ENCODE measurements at places on chromosomes 7 and 10.

- no peak for DNase-seq
These were observed 380.7 kb downstream of the RPS24 start for GRCh38 chr10:78414380-78414779.

DNA sequence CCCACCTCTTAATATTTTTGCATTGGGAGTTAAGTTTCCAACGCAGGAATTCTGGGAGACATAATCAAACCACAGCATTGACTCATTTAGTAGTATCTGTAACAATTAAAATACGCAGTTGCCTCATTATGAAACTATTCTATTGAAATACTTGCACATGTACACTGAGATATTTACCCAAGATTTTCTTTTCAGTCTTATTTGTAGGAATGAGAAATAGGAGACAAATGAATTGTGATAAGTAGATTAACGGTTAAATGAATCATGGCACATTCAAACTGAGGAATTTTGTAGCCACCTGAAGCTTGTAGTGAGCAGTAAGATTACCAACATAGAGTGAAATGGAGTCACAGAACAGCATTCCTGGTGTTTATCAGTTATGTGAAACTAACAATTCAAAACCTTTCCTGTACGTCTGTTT, 18.1 kb downstream of the RP9 start:
- DNase-seq: peak; percentile 55

DNA sequence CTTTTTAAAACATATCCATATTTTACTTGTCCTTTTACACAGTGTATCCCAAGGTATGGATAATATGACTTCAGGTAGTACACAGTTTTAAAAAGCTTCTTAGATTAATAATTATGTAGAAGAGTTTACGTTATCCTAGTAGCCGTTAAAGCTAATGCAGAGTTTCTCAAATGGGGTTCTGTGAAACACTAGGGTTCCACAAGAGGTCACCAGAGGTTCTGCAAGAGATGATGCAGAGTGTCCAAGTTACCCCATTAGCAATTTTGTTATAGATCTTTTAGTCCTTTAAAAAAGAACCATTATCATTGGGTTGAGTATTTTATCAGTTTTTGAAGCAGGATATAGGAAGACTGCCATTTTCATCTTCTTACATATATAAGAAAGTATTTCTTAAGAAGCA, 298.9 kb upstream of the HPS1 start:
- no peak for DNase-seq

GRCh38 chr7:134789967-134790685, 10.7 kb downstream of the CALD1 start:
- DNase-seq: peak; percentile 85

- peak; percentile 74 for DNase-seq
These were observed 68.4 kb downstream of the RALA start for GRCh38 chr7:39691821-39692220.

DNA sequence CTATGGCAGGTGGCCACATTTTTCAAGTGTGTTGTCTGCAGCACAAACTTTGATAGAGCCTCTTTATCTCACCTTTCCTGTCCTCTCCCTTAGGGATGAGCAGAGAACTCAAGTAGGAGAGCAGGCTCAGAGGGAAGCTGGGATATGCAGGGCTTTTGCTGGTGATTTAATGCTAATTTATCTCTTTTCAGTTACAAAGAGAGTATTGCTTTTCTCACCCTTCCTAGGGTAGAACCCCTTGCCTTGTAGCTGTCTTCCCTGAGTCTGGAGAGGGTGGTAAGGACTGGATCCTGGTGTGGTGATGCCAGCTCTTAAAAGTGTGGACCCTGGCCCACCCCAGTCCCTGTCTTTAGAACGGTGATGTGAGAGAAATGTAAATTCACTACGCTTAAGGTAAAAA, 1061.4 kb downstream of the TYW1 start:
- no peak for DNase-seq

DNA sequence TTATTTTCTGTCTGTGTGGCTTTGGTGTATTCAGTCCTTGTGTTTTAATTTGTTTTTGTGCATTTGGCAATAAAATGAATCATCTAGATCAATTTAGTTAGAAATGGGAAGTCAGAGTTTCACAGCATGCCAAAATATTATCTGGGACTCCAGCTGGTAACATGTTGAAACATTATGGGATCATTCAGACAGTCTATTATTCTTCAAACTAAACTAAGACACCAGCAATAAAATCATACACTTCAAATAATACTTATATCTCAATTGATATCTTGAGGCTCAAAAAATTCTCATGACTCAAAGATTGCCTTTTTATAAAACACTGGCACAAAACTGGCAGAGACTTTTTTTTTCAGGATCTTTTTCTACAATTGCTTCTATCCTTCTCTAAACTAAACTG, 5.8 kb upstream of the RP9 start:
- no peak for DNase-seq

DNA sequence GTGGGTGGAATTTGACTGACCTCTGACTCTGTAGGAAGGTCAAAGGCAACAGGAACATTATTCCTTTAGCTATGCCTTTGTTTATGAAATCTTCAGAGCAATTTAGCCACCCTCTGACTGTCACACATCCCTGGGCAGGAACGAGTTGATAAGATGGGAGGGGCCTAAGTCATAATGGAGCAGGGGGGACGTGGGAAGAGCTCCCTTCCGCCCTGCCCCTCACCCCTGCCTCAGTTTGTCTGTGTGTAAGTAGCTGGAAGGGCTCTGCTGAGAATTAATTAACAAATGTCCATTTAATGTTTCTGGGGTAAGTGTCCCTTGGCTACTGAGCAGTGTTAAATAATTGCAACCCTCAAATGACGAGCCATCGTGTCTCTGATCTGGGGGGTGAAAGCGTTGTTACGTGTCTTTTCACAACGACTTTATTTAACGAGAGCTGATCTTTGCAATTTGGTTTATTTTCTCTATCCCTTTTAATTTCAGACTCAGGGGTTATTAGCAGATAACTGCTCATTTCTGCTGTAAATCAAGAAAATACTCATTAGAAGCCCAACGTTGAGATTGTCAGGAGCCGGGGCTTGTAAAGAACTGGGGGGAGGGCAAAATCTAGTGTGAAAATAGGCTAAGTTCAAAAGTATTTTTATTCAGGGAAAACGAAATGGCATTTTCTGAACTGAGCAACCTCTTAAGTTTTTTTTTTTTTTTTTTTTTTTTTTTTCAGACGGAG, 12.5 kb upstream of the UNCX start:
- DNase-seq: no peak

GRCh38 chr10:11234857-11235531, 217.3 kb downstream of the CELF2 start:
- DNase-seq: no peak

Measured in fibroblast of lung (primary cell).